Stimulated activated CD4-positive, alpha-beta T cell treated with anti-CD3 and anti-CD28 coated beads, Interleukin-4, amount 100 ng/mL, for 4 hours (primary cell): ENCODE measurements at places on chromosomes 13 and 19.

- no peak for DNase-seq
Measured at GRCh38 chr13:41707194-41707821, 250.0 kb downstream of the RGCC start.

GRCh38 chr19:53537521-53538377 lies at the start of gene ZNF331:
TSS of gene ZNF331 (plus strand) at chr19:53538145. CDS start at chr19:53569377, 31,232 bp downstream.
- peak; percentile 90 for DNase-seq

DNA sequence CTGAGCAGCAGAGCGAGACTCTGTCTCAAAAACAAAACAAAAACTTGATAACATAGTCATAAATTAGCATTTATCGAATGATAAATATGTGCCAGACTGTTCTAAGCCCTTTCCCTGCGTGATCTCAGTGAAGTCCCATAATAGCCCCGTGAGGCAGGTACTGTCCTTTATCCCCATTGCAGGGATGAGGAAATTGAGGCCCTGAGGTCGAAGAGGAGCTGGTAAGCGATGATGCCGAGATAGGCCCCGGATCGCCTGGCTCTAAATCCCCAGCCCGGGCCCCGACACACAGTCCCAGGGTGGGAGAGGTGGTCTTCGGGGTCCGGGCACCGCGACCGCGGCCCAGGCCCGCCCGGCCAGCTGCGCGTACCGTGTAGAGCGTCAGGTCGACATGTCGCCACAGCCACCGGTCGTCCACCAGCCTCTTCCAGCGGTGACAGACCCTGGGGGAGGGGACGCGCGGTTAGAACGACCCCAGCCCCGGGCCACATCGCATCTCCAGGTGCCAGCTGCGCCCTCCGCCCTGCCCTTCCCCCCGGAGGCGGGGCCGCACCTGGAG lies 625 bp downstream of the FBXL12 start:
- DNase-seq: no peak

- DNase-seq: no peak
Measured at GRCh38 chr19:55176076-55176475, 4.0 kb downstream of the SYT5 start.

DNA sequence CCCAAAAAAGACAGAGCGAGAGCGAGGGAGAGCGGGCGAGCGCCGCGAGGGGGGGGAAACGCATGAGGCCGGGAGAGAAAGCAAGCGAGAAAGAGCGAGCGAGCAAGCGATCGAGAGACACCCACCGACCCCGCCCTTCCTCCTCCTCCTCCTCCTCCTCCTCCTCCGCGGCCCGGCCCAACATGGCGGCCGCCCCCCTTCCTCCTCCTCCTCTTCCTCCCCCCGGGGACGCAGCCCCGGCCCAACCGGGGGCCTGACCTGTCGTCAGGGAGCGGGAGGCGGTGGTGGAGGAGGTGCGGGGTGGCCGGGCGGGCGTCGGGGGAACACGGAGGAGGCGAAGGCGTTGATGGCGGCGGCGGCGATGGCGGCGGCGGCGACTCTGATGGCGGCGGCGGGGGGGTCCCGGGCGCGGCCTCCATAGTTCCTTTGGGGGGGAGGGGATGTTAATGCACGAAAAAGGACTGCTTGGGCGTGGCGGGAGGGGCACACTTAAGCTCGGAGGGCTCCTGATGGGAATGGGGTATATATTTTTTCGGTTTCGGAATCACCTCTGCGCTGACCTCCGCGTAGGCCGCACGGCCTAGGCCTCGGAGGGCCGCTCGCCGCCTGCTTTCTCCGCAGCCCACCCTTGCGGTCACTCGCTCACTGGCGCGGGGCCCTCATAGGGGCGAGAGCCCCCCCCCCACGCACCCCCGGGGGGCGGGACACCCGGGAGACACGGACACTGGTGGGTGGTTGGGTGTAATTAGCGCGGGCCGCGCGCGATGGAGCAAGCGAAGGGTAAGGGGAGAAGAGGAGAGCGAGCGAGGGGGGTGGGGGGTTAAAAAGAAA lies 1.2 kb downstream of the ZC3H4 start:
- peak; percentile 93 for DNase-seq

- DNase-seq: peak; percentile 31
Measured at GRCh38 chr19:23394511-23394910, 760 bp downstream of the ZNF91 start.

- DNase-seq: no peak
Measured at GRCh38 chr19:40590464-40591265, 10.5 kb upstream of the LTBP4 start.

DNA sequence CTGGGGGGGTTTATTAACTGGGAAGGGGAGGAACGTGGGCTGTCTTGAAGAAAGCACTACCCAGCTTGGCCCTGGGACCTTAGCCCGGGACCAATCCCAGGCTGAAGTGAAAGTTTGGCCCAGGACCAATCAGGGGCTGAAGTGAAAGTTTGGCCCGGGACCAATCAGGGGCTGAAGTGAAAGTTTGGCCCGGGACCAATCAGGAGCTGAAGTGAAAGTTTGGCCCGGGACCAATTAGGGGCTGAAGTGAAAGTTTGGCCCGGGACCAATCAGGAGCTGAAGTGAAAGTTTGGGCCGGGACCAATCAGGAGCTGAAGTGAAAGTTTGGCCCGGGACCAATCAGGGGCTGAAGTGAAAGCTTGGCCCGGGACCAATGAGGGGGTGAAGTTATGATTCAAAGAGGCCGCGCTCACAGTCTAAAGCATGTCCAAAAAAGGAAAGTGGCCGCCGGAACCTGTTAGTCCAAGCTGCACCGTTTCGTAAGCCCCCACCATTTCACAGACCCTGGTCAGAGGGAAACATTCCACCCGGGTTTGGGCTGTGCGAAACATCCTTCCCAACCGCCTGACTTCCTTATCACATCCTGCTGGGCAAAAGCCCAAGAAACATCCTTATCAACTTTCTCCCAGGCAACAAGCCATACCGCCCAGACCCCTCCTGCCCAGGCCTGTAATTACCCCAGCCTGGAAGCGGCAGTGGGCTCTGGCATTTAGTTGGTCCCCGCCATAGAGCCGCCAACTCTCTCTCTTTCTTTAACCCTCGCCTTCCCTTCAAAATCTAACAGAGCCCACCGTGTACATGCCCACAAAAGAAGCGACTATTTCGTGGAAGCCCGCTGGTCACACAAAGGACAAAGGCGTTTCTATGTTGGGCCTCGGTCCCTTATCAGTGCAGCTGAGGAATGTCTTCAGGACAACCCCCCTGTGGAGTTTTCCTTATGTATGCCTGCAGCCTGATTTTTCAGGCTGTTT lies 1.1 kb downstream of the ZNF850 start:
- DNase-seq: no peak

DNA sequence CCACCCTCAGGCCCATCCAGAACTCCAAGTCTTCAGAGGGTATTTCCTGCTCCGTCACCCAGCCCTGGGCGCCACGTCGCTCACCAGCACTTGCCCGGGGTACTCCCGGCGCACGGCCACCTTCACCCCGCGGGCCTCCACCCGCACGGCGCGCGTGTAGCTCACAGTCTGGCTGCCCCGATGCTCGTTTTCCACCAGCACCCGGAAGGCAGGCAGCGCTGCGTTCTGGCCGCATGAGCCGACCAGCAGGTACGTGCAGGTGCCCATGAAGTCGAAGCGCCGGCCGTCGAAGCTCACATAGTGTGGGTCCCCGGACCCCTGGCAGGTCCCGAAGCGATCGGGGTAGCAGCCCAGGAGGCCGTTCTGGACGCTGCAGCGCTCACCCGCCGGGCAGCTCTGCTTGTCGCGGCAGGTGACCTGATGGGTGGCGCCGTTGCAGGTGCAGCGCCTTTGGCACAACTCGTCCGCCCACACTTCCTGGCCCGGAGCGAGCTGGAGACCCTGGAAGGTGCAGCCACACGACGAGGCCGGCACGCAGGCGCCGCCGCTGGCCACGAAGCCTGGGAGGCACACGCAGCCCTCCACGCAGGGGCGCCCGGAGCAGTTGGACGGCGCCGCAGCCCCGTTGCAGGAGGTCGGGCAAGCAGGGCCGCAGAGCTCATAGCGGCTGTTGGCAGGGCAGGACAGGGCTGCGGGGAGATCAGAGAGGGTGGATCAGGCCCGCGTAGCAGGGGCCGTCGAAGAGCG lies 19.2 kb downstream of the FCGBP start:
- no peak for DNase-seq

- DNase-seq: peak; percentile 75
Measured at GRCh38 chr19:15129856-15130585, 22.8 kb downstream of the SYDE1 start.

DNA sequence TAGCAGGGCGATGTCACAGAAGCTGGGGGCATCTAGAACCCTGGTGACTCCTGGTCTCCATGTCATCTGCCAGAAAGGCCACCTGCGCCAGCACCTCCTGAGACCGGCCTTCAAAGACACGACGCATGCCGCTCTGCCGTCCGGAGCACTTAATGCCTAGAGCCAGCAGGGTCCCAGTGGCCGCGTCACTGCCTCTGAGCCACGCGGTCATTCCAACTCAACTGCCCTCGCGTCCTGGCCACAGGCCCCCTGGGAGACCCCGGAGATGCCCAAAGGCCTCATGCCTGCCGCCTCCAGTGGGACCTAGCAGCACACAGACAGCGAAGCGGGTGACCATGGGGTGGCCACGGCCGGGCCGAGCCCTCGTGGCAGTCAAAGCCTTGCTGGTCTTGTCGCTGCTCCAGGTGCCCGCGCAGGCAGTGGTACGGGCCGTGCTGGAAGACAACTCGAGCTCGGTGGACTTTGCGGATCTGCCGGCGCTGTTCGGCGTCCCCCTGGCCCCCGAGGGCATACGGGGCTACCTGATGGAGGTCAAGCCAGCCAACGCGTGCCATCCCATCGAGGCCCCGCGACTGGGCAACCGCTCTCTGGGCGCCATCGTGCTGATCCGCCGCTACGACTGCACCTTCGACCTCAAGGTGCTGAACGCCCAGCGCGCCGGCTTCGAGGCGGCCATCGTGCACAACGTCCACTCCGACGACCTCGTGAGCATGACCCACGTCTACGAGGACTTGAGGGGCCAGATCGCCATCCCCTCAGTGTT lies at the start of gene ZNRF4:
Gene ZNRF4, plus strand, starts transcription at position 51 of the 763 bp plus-strand sequence. Its CDS starts 75 bp downstream, at position 126.
- no peak for DNase-seq

DNA sequence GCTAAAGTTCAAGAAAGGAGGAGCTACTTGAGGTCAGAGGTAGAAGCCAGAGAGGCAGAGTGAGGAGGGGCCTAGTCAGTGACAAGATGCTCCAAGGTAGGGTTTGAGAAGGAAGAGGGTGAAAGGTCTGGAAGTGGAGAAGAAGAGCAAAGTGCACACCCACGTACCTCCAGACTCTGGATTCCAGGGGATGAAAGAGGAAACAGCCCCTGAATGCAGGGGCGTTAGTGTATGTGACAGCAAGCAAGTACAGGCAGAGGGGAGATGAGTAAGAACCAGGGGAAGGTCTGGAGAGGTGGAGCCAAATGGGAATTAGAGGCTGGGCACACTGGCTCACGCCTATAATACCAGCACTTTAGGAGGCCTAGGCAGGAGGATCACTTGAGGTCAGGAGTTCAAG lies 8.7 kb downstream of the RPS28 start:
- no peak for DNase-seq

DNA sequence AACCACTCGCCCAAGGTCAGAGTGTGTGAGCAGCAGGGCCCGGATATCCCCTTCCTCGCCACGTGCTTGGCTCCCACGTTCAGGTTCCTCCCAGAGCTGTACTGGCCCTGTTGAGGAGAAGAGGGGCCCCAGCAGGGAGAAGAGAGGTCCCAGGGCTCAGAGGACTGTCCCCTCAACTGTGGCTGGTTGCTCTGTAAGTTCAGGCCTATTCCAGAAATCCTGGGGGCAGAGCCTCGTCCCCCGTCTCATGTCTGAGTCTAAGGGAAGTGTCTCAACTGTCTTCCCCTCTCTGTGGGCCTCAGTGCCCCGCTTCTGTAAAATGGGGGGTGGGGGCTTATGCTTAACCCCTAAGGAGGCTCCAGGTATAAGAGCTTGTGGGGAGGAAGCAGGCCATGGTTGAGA lies 3.9 kb downstream of the PPP5C start:
- DNase-seq: peak; percentile 29

DNA sequence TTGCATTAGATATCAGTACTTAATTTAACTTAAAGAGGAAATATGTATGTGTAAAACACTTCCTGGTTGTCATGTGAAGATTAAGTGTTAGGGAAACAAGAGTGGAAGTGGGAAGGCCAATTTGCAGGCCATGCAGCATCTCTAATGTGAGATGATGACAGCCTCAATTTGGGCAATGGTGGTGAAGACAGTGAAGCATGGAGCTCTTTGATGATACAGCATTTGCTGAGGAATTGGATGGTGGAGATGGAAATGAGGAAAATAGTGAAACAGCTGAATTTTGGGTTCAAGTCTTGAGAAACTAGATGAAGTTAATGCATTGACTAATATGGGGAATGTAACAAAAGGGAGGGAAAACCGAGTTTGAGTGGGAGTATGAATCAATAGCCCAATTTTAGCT lies 231.7 kb upstream of the MIR17HG start:
- no peak for DNase-seq

- DNase-seq: no peak
Measured at GRCh38 chr19:34512254-34512822, 30.8 kb downstream of the WTIP start.

GRCh38 chr13:19861762-19862161 lies 1.7 kb downstream of the ZMYM5 start:
- no peak for DNase-seq

- DNase-seq: no peak
Measured at GRCh38 chr19:16136185-16136999, 7.1 kb upstream of the HSH2D start.

- DNase-seq: no peak
Measured at GRCh38 chr13:26834646-26835045, 74.1 kb upstream of the GPR12 start.

DNA sequence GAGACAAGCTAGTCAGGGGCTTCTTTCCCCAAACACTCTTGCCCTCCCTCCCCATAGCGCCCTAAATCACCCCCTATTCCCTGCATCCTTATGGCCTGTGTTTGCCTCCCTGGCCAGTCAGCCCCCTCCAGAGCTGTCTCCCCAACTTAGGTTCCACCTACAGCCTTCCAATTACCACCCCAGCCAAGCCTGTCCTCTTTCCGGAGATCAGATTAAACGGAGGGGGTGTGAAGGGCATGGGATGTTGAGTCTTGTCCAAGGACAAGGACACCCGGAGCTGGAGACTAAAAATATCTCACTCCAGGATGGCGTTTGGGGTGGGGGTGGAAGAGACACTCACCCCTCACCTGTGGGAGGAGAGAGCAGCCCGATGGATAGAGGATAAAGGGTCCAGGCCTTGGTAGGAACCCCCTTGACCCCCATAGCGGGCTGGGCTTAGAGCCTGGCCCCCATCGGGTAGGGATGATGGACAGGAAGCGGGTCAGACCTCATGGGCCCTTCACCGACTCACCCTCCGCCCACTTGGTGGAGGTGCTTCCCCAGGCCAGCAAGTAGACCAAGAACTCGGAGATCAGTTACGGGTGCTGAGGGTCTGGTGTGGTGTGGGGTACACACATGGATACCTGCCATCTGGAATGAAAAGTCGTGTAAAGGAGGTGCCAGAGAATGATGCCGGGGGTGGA lies 6.0 kb downstream of the ZNF865 start:
- no peak for DNase-seq
